ENCODE measurements at places on chromosomes 16 and 17.

DNA sequence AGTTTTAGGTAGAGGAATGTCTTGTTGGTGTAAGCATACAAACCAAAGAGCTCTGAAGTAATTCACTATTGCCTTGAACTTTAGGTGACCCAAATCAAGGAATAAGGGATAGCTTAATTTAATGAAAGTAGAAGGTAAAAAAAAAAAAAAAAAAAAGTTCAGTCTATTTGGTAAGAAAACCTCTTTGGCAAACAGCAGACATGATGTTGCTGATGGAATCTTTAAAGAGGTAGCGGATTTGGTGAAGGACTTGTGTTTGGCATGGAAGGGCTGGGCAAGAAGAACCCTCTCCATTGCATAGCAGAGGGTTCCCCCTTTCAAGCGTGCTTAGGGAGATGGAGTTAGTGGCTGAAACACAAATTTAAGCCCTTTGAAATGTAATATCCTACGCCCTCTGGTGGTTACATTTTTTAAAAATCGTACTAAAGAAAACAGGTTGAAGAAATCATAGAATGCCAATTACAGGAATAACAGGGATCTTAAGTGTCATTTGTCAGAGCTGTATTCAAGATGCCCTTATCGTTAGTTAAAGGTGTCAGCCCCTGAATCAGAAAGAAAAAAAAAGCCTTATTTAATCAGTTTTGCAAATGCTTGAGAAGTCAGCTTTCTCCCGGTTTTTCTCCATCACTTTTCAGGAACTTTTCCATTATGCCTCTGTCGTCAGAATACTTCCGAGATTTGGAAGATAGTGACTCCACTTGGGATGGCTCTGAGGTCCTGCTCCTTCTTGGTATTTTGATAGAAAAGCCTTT lies 383.1 kb downstream of the KCNJ2 start:
- DNase-seq, result peak; percentile 1

DNA sequence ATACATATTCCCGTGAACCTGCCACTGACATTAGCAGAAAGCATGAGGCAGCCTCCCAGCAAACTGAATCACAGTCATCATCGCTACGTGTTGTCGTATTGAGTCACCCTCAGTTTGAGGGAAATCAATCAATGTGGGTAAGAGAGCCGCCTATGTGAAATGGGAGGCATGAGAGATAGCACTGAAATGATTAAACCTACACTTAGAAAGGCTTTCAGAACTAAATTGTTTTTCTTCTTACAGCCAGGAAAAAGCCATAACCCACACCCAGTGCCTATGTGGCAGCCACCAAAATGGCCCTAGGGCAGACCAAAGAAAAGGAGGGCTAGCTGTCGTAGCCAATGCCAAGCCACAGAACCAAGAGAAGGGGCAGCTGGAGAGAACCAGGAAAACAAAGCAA lies 90.5 kb downstream of the ADAMTS18 start:
- no peak for DNase-seq

DNA sequence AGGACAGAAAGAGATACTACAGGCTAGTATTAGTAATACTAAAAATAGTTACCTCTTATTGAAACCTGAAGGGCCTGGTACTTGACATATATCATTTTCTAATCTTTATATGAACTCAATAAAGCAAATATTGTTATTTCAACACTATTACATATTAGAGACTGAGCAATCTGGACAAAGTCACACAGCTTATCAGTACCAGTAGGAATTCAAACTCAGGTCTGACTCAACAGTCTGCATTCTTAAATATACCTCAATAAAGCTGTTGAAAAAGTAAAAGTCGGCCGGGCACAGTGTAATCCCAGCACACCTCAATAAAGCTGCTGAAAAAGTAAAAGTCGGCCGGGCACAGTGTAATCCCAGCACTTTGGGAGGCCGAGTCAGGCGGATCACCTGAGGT lies 67.4 kb downstream of the KANSL1 start:
- no peak for DNase-seq

- DNase-seq, result no peak
Observed at GRCh38 chr16:87922250-87922871, 14.0 kb downstream of the CA5A start.
